EH (cell line): ENCODE measurements at places on chromosomes 7 and 10.
A peak's percentile ranks its signal among the peaks of the same experiment; 100 is the strongest.

GRCh38 chr10:2111965-2112364, 374.6 kb upstream of the ADARB2 start:
- no peak for DNase-seq

GRCh38 chr7:104327534-104327933, 869 bp upstream of the LHFPL3 start:
- DNase-seq = no peak

DNA sequence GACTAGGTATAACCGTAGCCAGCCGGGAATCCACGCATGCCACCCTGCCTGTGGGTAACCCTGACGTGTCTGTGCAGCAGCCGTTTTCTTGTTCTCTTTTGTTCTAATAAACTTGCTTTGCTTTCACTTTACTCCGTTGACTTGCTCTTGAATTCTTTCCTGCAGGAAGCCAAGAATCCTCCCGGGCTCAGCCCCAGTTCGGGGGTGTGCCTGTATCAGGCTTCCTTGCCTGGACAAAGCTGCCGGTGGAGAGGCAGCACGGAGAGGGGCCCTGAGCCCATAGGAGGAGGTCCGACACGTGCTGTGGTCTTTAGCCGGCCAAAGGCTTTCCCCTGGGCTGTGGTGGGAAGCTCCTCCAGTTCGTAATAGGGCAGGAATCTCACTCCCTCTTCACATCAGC, 256.5 kb upstream of the PPP2R2D start:
- DNase-seq = no peak

DNA sequence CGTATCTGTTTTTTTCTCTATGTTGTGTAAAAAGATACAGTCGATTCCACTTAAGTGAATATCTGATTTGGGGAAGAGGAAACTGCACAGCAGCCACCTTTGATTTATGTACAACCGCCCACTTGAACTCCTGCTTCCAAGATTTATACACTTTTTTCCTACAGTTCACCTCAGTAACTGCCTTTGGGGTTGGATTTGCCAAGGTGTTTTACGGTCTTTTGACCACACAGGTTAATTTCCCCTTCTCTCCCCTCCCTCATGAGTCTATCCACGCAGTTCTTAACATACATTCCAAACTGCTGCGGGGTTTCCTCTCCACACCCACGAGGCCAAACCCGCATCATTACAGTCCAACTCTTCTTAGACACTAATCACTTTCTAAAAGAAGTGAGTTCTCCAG, 277.0 kb downstream of the USP6NL start:
- no peak for DNase-seq

DNA sequence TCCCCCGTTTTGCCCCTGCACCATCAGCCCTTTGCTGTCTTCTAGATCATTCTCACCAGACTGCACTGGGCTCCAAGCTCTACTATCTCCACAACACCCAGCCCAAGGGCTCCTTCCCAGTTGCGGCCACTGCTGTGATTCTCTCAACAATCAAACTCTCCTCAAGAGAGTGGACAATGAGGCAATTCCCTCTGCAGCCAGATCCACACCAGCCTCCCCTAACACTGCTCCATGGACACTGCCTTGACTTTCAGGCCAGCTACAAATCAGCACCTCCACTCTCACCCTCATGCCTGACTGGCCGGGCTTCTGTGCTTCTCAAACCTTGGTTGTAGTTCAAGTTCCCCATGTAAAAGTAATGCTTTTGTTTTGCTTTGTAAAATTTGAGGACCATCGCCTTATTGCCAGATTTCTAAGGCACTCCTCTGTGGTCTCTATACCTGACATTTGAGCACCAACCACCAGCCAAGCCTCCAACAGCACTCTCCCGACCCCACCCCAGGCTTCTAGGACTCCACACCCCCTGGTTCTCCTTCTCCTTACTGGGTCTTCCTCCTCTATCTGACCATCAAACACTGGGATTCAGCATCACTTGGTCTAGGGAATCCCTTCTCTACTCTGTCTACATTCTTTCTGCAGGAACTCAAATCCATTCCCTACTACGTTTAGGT, 45.4 kb downstream of the PPIF start:
- DNase-seq = no peak

DNA sequence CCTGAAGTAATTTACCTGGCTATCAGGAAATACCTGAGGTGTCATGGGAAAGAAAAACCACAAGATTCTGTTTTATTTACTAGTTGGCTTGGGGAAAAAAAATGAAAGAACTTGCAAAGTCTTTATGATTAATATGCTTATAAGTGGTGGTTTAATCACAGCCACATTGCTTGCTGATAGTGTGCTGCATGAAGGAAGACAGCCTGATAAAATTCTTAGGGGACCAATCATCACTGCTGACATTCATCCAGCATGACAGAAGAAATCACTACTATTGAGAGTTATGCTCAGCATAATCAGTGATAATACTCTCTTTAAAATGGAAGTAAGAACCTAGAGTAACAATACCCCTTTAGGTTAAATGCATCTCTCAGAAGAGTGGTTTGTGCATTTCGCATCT, 150.2 kb upstream of the LRRN3 start:
- peak; percentile 34 for DNase-seq
